GM10248 (cell line): ENCODE measurements at places on chromosomes 3 and 15.

DNA sequence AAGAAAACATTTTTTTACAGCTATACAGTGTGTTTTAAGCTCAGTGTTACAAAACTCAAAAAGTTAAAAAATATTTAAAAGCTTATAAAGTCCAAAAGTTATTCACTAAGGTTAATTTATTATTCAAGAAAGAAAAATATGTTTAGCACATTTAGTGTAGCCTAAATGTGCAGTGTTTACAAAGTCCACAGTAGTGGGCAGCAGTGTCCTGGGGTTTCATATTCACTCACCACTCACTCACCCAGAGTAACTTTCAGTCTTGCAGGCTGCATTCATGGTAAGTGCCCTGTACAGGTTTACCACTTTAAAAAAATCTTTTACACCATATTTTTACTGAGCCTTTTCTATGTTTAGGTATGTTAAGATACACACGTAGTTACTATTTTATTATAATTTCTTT is 300.2 kb upstream of the TRIM42 start:
- DNase-seq, result no peak

DNA sequence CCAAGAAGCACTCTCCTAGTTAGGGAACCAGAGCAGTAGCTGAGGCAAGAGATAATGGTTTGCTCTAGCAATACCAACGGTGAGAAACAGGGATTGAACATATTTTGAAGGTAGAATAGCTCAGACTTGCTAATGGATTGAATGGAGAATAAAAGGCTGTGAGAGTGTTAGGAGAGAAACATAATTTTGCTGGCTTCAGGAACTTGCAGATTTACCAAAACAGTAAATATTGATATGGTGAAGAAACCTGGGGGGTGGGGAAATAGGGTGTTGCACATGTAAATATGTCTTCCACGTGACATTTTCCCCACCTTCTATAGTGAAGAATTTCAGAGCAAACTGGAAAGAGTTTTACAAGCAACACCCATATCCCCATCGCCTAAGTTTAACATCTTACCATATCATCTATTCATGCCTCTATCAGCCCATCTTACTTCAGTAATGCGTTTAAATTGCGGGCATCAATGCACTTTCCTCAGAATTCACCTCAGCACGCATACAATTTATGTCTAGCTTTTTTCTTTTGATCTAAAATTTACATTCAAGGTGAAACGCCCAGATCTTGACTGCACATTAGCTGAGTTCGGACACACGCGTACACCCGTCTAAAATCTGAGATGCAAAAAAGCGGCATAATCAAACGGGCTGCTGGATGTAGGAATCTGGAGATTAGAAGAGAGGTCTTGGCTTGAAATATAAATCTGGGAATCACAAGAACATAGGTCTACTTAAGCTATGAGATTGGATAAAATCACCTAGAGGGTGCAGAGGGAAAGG is 891 bp upstream of the NR1D2 start:
- DNase-seq, result no peak

DNA sequence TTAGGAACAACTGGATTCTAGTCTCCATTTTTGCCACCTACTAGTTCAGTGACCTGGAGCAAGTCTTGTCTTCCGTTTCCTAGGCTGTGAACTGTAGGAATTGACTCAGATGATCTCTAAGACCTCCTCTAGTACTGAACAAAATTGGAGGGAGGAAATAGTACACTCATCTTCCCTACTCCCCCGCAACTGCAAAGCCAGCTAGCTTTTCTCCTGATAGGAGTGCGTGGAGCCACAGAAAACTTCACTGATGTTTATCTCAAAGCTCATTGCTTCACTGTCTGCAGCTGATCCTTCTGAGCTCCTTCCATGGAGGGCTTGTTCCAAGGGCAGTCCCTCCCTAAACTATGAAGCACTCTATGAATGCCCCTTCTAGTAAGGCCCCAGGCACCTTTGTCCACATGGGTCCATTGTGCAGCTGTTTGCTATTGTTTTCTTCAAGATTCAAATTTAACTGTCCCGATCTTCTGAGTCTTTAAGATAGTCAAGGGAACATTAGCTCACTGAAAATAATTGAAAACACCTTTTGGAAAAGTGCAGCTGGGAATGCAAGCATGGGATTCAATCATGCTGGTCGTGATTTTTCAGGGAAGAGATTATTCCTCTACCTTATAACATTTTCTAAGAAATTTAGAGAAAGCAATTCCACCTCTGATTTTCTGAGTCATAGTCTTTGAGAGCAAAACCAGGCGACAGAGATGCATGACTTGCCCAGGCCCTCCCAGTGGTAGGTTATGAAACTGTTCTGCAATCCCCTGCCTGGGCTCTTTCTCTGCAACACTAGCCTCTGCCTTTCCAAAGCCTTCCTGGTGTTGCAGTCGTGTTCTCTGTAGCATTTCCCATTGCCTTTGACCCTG is 24.3 kb downstream of the FILIP1L start:
- DNase-seq, result peak; percentile 35

DNA sequence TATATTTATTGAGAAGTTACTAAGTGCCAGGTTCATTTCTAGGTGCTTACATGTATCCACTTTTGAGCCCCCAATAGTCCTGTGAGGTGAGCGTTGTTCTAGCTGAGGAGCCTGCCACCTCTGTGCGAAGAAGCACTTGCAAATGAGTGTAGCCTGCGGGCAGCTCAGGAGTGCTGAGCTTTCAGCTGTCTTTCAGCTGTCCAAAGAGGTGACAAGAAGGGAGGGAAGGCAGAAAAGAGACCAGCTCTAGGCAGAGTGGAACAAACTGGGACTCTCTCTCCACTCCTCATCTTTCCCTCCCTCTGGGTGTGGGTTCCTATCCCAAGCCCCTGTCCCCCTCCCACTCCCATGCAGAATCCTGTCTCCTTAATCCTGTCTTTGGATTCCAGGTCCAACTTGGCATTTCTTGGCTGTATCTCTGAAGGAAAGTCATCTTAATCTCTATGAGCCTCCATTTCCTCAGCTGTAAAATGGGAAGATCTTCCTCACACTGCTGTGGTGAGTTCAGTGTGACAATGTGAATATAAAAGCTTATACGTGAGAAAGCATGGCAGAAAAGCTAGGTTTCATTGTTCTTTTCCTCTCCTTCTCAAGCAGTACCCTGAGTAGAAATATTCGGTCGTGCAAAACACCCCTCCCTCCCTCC is 6.7 kb upstream of the SRP14 start:
- DNase-seq, result no peak

DNA sequence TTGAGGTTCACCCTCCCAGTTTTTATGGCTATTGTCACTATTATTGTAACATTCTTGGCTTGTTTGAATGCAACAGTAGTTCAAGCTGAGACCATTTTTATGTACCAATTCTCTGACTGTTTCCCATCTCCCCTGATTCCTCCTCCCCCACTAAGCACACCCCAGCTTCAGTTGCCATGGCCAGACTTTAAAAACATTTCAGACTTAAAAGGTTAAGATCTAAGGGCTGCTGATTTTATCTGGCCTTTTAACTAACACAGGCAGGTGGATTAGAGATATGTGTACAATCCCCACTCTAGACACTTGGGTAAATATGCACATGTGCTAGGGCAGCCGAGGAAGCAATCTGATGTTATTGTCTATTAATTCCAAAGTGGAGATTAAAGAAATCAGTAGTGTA is 386.3 kb upstream of the NR2F2 start:
- DNase-seq, result no peak

- no peak for DNase-seq
These were observed 418.6 kb upstream of the ONECUT1 start for GRCh38 chr15:53208751-53209150.

GRCh38 chr3:98823791-98824190 is 60.7 kb downstream of the ST3GAL6 start:
- no peak for DNase-seq

DNA sequence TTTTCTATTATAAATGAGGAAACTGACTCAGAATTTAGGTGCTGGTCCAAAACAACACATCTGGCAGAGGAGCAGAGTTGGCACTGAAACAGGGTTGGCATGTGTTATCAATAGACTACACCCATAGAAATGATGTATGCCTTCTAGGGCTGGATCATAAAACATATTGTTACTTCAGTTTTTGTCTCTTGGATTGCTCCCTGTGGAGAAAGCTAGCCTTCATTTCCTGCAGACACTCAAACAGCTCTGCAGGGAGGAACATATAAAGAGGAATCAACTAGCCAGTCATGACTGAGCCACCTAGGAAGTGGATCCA is 507 bp upstream of the MRPL3 start:
- DNase-seq, result no peak

DNA sequence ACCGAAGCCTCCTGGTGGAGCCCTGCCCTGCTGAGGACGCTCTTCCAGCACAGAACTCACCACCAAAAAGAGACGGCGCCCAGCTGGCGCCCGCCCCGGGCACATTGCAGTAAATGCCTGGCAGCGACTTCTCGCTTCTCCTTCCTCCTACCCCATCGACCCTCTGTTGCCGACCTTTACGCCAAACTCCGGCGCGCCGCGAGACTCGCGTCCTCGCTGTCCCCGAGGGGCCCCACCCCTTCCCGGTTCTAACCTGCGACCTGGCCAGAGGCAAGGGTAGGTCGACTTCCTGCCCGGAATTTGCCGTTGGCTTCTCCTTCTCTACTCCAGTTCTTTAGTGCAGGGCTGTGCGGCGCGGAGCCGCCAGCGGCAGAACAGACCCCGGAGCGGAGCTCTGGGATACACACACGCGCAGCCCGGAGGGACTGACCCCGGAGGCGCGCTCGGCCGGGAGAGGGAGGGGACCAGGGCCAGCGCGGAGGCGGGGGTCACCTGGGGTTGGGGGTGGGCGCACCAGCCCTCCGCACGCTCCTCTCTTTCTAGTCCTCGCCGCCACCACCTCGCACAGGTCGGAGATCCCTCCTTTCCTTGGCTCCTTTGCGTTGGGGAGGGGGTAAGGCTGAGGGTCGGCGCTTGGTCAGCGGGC is 226.6 kb upstream of the AZI2 start:
- DNase-seq, result no peak

- DNase-seq, result no peak
These were observed 29.6 kb downstream of the GALK2 start for GRCh38 chr15:49199666-49200065.

- peak; percentile 18 for DNase-seq
These were observed 448.5 kb downstream of the NAALADL2 start for GRCh38 chr3:175307642-175308041.

- no peak for DNase-seq
These were observed 956.7 kb downstream of the TUSC7 start for GRCh38 chr3:117666325-117666724.

DNA sequence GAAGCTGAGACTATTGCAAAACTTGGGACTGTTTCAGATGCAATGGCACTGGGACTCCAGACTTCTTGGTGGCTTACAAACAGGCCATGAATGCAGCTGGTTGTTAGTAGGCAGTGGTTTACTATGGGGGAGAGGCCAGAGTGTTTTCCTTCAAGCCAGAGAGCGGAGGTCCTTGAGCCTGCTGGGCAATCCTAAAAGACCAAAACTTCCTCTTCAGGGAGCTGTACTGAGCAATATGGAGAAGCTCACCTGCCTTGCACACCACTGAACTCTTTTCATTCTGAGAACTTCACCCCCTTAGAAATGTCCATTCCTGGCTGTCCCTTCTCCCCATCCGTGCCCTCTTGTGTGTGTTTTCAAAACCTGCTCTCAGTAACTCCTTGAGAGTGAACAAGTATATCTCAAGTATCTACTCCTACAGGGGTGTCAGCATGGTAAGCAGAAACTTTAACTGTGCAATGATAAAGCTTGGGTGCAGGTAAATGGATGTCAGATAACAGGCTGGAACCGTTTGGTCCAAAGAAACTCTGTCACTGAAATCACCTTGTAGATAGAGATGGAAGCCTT is 213.9 kb downstream of the CLSTN2 start:
- DNase-seq, result no peak

- peak; percentile 71 for DNase-seq
These were observed 63.0 kb downstream of the CHSY1 start for GRCh38 chr15:101188637-101189408.

GRCh38 chr3:142987080-142987700 is 14.2 kb upstream of the U2SURP start:
- peak; percentile 60 for DNase-seq

DNA sequence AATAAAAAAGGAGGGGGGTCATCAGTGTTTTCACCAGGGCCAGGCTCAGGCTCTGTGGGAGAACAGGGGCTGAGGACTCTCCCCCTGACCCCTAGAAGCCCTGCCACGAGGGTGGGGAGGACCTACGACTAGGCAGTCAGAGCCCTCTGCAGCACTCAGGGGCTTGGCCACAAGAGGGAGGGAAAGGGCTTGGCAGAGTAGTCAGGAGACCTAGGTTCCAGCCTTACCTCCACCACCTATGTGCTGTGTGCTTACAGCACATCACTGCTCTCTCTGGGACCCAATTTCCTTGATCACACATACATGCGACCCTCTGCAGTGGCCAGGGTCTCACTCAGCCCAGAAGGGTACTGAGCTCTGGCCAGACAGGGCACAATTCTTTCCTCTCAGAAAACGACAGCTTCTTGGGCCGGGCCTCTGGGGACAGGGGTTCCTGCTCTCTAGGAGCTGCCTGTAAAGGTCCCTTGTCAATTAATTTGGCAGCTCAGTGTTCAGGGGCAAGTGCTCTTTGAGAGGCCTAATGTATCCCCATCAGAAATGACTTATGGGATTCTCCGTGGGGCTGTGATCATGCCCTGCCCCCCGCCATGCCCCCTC is 16.4 kb upstream of the SKIC8 start:
- peak; percentile 37 for DNase-seq

- DNase-seq, result no peak
These were observed 56.5 kb downstream of the DCLK3 start for GRCh38 chr3:36707623-36708409.

GRCh38 chr3:173529062-173529711 is 131.6 kb downstream of the NLGN1 start:
- peak; percentile 10 for DNase-seq

- no peak for DNase-seq
These were observed 92.2 kb downstream of the P2RY1 start for GRCh38 chr3:152927131-152927530.

DNA sequence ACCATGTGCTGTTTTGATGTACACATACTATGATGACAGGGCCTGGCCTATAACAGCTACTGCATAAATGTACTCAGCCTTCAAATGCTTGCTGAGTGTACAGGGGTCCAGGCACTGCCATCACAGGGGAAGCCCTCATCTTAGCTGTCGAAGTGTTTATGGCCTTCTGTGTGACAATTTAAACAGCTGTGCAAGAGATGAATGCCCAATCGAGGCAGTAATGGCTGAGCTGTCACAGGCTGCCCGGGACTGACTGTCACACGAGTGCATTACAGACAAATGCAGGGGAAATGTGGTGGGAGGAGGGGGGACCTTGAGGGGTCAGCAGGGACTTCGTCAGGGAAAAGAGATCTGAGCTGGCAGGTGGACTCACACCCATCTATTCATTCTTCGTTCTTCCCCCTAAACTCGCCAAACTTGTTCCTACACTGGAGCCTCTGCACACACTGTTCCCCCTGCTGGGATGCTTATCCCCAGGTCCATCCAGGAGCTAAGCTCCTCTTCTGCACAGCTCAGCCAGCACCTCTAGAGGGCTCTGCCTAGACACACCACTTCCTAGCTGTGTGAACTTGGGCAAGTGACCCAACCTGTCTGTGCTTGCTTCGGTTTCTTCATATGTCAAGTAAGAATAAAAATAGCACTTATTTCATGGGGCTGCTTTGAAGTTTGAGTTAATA is 156.2 kb upstream of the IQSEC1 start:
- peak; percentile 52 for DNase-seq

DNA sequence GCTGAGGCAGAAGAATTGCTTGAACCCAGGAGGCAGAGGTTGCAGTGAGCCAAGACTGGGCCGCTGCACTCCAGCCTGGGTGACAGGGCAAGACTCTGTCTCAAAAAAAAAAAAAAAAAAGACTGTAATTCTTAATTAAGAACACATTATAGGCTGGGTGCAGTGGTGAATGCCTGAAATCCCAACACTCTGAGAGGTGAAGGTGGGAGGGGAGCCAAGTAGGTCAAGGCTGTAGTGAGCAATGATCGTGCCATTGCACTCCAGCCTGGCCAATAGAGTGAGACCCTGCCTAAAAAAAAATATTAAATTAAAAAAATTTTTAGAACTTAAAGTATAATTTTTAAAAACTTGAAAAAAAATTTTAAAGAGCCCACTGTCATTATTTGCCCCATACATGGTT is 13.4 kb upstream of the ARPIN start:
- no peak for DNase-seq
